Posterior vena cava (tissue), 2 donors: ENCODE measurements at places on chromosomes 6 and 20. TPM values are rescaled to one million over a fixed set of nuclear protein-coding genes. Genes with fewer than 3 reads are reported as not detected.
A peak's percentile ranks its signal among the peaks of the same experiment; 100 is the strongest.

- no peak for DNase-seq
These were observed 112.6 kb downstream of the PLCB1 start for GRCh38 chr20:8244637-8245036.

DNA sequence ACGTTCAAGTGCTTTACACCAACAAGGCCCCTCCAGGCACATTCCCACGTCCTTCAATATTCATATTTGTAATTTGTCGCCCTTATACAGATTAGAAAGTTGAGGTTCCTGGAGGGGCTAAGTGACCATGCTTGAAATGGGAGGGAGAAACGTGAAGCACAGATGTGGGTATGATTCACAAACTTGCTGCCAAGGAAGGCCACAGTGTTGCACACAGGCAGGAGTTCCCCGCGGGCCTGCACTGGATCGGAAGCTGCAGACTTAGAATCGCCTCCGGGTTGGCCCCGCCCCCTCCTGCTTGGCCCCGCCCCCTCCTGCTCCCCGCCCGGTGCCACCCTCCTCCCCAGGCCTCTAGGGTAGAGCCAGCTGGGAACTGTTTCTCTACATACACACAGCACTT, 58.2 kb upstream of the QKI start:
- peak; percentile 89 for DNase-seq

DNA sequence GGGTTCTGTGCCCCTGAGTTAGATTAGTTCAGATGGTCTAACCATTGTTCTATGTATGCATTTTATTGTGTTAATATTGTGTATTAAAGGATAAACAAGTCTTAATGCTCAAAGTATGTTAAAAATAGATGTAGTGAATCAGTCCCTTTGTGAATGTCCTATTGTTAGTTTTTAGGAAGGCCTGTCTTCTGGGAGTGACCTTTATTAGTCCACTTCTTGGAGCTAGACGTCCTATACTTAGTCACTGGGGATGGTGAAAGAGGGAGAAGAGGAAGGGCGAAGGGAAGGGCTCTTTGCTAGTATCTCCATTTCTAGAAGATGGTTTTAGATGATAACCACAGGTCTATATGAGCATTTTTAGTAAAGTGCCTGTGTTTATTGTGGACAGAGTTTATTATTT, 12.3 kb upstream of the HMGN4 start:
- no peak for DNase-seq

GRCh38 chr6:125753218-125753936, 3.9 kb downstream of the HEY2 start:
- no peak for DNase-seq

DNA sequence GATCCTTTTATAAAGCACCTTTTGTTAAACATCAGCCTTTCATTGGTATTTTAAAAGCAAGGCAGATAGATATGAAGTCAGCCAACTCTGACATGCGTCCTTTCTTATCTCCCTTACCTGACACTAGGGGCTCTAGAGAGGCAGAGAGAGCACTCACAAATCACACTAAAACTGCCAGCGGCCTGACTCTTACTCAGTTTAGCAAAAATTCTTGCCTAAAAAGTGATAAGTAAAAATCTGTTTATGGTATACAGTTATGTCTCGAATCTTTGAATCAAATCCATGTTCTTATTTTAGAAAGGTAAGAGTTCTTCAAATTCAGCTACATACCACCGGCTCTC, 10.4 kb upstream of the TDRD6 start:
- DNase-seq: no peak

DNA sequence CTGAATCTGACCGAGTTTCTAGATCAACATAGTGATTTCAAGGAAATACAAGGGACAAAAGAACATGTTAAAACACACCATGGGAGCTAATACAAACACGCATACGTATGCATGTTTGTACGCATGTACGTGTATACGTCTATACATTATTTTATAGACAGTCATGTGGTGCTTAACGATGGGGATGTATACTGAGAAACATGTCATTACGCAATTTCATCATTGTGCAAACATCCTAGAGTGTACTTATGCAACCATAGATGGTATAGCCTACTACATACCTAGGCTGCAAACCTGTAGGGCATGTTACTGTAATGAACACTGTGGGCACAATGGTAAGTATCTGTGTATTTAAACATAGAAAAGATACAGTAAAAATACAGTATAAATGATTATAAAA, 25.0 kb upstream of the NELFCD start:
- DNase-seq: no peak

DNA sequence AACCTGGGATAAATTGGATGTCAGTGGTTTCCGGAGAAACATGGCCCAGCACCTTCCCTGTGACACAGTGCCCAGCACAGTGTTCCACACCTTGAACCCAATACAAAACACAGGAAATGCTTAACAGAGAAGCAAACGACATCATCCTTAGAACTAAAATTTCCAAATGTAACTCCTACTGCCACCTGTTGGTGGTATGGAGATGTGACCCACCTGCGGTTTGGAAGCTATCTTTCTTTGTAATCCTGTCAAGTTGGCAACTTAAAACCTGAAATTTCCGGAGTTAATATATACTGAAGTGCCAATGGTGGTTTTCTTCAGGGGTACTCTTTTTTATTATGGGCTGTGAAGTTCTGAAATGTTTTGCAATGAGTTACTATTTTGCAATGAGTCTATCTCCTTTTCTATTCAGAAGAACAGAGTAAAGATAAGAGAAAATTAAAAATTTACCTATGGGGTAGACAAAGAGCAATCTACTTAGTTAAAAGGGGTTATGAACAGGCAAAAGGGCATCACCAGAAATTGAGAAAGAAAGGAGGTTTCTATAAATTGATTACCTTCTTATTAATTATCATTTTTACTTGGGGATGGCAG, 658.8 kb downstream of the PTPRT start:
- DNase-seq: no peak

DNA sequence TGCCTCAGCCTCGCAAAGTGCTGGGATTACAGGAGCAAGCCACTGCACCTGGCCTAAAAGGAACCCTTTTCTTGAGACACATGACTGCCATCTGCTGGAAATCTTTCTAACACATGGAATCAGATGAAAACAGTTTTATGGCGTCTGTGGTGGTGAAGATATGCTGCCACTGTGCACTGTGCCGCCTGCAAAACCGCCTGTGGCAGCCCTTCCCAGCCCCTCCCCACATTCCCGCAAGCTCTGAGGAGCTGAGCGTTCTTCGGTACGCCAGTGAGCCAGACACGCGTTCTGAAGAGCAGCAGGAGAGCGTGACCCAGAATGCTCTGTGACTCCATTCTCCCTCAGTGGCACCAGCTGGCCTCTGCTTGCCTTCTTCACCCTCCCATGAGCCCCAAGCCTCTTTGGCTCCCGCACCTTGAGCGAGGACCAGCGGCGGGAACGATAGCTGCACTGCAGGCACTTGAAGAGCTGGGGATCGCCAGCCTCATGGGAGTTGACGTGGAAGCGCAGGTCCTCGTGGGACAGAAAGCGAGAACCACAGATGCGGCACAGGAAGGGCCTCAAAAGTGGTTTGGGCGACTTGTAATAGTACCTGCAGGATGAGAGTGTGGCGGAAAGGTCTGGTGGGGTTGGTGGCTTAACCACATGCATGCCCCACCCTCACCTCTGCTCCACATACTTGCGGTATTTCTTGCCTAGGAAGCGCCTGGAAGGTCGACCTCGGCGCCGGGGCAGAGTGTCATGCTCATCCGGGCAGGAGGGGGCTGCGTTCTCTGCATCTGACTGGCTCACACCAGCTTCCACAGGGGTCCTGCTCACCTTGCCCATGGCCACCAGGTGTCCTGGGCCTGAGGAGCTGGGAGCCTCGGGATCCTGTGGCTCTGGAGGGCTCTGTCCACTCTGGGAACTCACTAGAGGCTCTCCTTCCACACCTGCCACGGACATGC, 8.7 kb downstream of the ZNF335 start:
- peak; percentile 74 for DNase-seq

GRCh38 chr6:163290545-163291274, 123.8 kb upstream of the QKI start:
- no peak for DNase-seq

DNA sequence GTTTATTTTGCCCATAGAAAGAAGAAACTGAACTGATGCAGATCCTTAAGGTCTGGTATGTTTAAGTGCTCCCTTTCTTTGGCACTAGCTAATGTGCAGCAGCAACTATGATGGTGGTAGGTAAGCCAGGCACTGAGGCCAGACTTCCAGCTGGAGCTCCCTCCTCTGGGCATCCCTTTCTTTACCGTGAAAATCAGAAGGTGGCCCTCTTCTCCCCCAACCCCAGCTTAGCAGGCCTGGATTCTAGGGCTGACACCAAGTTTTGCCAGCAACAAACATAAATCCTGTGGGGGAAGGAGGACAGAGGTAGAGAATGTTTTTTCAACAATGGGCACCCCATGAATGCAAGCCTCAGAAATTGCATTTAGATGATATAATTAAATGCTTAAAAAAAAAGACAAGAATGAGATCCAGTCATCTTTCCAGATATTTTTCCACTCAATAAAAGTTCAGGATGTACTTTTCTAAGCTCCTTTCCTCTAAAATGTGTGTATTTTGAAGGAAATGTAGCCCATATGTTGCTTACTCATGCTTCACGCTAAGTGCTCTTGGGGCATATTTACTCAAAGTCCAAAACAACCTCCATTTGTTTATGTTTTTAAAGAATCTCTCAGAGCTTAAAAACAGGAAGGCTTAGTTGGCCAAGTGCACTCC, 123.9 kb upstream of the NXT1 start:
- no peak for DNase-seq

DNA sequence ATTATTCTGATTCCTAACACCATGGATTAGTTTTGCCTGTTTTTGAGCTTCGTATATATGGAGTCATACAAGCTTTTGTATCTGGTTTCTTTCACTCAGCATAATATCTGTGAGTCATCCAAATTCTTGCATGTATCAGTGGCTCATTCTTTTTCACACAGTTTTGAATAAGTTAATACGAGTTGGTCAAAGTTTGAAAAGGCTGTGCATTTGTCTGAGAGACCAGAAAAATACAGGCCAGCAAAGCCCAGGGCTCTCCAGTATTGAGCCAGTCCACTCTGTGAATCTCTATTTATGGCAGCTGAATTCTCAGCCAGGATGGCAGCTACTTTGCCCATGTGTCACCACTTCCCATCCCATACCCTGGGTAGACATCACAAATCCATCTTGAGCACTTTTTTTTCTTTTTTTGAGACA, 7.2 kb upstream of the CHMP4B start:
- DNase-seq: no peak

- peak; percentile 96 for DNase-seq
These were observed 30.6 kb downstream of the COL11A2 start for GRCh38 chr6:33161354-33162331.

DNA sequence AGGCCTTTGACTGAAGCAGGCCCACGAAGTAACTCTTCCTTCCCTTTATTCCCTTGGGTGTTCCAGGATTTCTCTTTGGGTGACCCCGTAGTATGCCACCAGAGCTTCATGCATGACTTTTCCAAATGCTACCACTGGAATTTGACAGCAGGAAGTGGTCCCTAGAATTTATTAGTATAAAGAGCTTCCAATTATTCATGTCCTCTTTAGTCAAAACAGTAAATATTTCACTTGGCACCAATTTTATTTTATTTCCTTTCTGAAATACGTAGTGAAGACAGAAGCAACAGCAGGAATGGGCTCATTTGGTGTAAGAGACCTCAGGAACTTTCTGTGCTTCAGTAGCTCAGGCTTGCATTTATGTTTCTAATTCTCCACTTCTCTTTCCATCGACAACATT, 151.3 kb downstream of the LCA5 start:
- DNase-seq: no peak

DNA sequence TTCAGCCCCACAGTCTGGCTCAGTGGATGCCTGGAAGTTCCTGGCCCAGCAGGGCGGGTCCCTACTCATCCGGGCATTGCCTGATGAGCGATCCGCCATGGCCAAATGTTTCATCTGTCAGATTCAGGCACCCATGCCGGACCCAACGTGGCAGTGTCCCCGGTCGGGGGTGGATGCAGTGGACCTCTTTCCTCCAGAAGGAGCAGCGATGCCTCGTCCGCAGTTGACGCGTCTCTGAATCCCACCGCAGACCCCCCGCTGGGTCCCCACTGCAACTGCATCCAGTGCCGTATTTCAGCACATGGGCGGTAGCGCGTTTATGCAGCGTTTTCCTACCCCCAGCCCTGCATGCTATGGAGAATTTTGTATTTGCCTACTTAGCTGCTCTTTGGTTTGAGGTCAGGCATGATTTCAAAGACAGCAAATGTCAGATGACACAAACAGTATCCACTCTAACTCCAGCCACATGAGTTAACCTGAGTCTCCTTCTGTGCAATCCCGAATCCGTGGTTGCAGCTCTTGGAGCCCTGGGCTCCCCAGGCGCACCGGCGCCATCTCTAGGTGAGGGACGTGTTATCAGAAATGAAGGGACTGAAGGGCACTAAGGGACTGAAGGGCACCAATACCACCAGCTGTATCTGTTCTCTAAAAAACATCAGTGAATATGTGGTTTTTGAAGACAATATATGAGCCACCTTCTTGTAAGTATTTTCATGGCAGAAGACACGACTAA, 72.6 kb upstream of the THBS2 start:
- peak; percentile 79 for DNase-seq

DNA sequence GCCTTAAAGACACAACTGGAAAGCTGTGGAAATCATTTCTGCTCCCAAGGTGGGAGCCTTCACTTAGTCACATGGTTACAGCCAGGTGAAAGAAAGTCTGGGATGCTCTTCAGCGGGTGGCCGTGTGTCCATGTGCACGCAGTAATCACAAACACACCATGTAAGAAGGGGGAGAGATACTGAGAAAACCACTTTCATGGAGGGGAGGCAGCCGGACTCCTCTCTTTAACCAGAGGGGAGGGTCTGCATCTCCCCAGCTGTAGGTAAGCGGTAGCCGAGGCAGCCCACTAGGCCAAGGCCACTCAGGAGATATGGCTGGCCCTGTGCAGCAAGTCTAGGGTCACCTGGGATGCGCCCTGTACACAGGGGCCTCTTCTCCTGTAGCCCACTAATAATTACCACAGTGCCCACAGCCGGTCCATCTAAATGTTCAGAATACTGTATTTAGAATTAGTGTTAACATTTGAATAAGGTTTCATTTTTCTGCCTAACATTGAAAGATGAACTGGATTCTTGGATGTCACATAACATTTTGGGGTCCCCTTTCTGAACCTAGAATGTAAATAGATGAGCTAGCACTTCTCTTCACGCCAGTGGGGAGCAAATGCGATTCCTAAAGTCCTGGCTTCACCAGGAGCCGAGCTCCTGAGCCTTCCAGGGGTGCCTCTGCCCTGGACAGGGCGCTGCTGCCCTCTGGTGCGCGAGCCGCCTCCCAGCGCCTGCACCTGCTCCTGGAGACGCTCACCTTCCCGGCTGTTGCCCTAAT, 15.9 kb downstream of the GPR31 start:
- DNase-seq: no peak

DNA sequence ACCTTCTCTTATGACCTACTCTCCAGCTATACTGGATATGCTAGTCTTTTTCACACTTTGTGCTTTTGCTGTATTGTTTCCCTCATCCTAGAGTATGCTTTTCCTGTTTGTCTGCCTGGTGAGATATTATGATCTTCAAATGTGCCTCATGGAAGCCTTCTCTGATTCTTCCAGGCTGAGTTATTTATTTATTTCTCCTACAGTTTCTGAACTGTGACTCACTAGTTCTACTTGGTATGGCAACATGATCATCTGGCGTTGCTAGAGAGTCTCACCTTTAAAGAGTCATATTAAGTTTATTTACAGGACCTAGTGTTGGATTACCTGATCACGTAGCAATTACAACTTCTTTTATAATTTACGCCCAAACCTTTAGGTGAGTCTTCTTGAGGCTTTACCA, 81.2 kb upstream of the HDAC2 start:
- no peak for DNase-seq

Gene ID4
- 74.9 TPM for total RNA-seq

Gene LCA5
- total RNA-seq: 6.8 TPM

Gene FAM184A
- 4.5 TPM for total RNA-seq

Gene FGD2
- 23.2 TPM for total RNA-seq

Gene LHFPL5
- total RNA-seq: not detected

Gene ENPP4
- total RNA-seq: 14.6 TPM

Gene ASXL1
- total RNA-seq: 61.5 TPM

Gene TFAP2D
- not detected for total RNA-seq

Gene BTNL2
- total RNA-seq: not detected
